ENCODE measurements at places on chromosomes 7 and 10. TPM values are rescaled to one million over a fixed set of nuclear protein-coding genes. Genes with fewer than 3 reads are reported as not detected.

Gene AGAP6
- 3.8 TPM for polyA plus RNA-seq

GRCh38 chr10:78924319-78925003 lies 144.3 kb upstream of the ZMIZ1 start:
- DNase-seq, result no peak

- peak; percentile 57 for DNase-seq
These were observed 78.6 kb downstream of the LCOR start for GRCh38 chr10:96910488-96911395.

DNA sequence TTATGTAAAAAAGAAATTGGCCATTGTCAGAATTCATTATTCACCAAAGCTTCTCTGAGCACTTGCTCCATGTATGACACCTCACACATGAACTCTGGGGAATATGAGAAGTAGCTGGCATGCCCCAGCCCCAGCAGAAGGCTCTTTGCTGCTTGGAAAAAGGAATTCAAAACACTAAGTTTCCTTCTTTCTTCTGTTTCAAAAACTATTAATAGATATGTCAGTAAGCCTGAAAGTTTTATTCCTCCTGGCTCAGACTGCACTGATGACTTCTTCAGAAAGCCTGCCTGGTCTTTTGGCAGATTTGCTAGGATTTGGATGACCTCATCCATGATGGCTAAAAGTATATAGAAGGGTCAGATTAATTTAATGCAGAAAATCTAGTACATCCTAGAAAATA lies 511.0 kb downstream of the GFRA1 start:
- no peak for DNase-seq

DNA sequence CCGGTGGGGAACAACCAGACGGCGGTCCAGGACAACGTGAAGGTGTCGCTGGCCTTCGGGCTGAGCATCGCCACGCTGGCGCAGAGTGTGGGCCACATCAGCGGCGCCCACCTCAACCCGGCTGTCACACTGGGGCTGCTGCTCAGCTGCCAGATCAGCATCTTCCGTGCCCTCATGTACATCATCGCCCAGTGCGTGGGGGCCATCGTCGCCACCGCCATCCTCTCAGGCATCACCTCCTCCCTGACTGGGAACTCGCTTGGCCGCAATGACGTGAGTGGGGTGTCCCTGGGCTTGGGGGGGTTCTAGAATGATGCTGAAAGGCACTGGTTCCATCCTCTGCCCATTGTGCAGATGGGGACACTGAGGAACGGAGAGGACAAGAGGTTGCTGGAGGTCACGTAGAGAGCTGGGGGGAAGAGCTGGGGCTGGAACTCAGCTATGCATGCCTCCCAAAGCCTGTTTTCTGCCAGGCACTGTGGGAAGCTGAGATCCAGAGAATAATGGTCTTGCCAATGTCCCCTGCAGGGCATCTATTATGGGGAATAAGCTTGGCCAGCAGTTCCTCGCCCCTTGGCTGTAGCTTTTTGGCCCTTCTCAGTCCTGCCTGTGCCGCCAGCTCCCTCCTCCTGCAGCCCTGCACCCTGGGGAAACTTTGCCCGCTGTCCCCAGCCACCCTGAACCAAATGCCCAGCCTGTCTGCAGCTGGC lies 523 bp downstream of the AQP1 start:
- no peak for DNase-seq

- no peak for DNase-seq
These were observed 43.3 kb upstream of the ECHDC3 start for GRCh38 chr10:11698691-11699549.

GRCh38 chr7:91609525-91609924 lies 271.0 kb downstream of the MTERF1 start:
- no peak for DNase-seq

GRCh38 chr10:60893231-60893630 lies 50.8 kb downstream of the RHOBTB1 start:
- DNase-seq, result no peak

DNA sequence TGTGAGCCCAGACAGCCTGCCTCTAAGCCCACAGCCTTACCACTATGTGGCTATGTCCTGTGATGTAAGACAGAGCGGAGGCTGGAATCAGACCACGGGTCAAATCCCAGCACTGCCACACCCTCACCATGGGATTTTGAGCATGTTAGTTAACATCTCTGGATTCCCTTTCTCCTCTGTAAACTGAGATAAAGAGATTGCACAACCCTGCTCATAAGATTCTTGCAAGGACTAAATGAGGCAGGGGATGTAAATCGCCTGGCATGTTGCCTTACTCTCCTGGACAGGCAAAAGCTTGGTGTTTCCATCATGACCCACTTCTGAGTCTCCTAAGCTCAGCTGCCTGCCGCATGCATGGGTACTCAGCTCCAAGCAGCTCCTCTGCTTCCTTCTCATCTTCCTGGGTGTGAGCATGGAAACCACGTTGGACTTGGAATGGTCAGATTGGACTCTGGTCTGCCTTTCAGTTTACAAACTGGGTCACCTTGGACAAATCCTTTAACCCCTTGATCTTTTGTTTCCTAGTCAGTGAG lies 41.3 kb upstream of the MTURN start:
- no peak for DNase-seq

- DNase-seq, result peak; percentile 63
These were observed 25.4 kb upstream of the ELN start for GRCh38 chr7:74002474-74003017.

All from stomach (tissue), 19 donors.